Natural killer cell (primary cell): ENCODE measurements at places on chromosomes 1 and 21. TPM values are rescaled to one million over a fixed set of nuclear protein-coding genes. Genes with fewer than 3 reads are reported as not detected.

The DHRS3 gene
- 106 TPM for total RNA-seq

The DTL gene
- 1.1 TPM for total RNA-seq

The CHODL gene
- total RNA-seq = 0.70 TPM

The MARCKSL1 gene
- 26.1 TPM for total RNA-seq

The OR14K1 gene
- not detected for total RNA-seq

The SPRR4 gene
- total RNA-seq = not detected

The PAX7 gene
- not detected for total RNA-seq

The DNTTIP2 gene
- 104 TPM for total RNA-seq

The COL24A1 gene
- 0.54 TPM for total RNA-seq

The CD1B gene
- total RNA-seq = not detected

The LINGO4 gene
- total RNA-seq = not detected

The E2F2 gene
- 3.9 TPM for total RNA-seq

The SPRR5 gene
- not detected for total RNA-seq

The FAM72D gene
- total RNA-seq = not detected

The METTL13 gene
- total RNA-seq = 18.2 TPM

The FCRL2 gene
- total RNA-seq = 1.1 TPM

The LRRC38 gene
- total RNA-seq = not detected

The RIPK4 gene
- 0.09 TPM for total RNA-seq

The SLC16A4 gene
- total RNA-seq = 0.34 TPM

The DCST2 gene
- 0.32 TPM for total RNA-seq

The CNKSR1 gene
- total RNA-seq = 1.0 TPM

The DHDDS gene
- total RNA-seq = 39.6 TPM

The GUCA2B gene
- not detected for total RNA-seq

The SMCP gene
- total RNA-seq = not detected

The MMP23B gene
- total RNA-seq = 82.9 TPM

The RAD54L gene
- total RNA-seq = 1.8 TPM

The FAM177B gene
- total RNA-seq = not detected

The NCF2 gene
- total RNA-seq = 21.7 TPM

The NCAM2 gene
- total RNA-seq = not detected

The ESRRG gene
- not detected for total RNA-seq

The TEX38 gene
- total RNA-seq = not detected

The CD48 gene
- total RNA-seq = 213 TPM

The FAM89A gene
- total RNA-seq = 2.0 TPM

The MAST2 gene
- 28.6 TPM for total RNA-seq

The OR2T35 gene
- not detected for total RNA-seq
